WTC11 (cell line): ENCODE measurements at places on chromosomes 6 and 20. TPM values are rescaled to one million over a fixed set of nuclear protein-coding genes. Genes with fewer than 3 reads are reported as not detected.

GRCh38 chr20:35823147-35823546, 51.3 kb downstream of the PHF20 start:
- H3K4me3 ChIP-seq = no peak overlapping the region
- DNase-seq = no peak
- no peaks in the 10 kb centered on the region for H3K4me1 ChIP-seq
- no peaks in the 10 kb centered on the region for H3K27me3 ChIP-seq
- H3K36me3 ChIP-seq = peaks cover 17% of the 10 kb centered on the region

LAMA5 gene
- total RNA-seq = 298 to 329 TPM (median 323 TPM) in 3 replicates

SLC17A2 gene
- not detected in 3 replicates for total RNA-seq

GRCh38 chr20:32962053-32962452, 42.2 kb downstream of the SUN5 start:
- H3K36me3 ChIP-seq = peaks cover 10% of the 10 kb centered on the region
- no peak for DNase-seq
- peaks cover 6% of the 10 kb centered on the region for H3K4me1 ChIP-seq
- no peak overlapping the region for H3K27ac ChIP-seq

DNA sequence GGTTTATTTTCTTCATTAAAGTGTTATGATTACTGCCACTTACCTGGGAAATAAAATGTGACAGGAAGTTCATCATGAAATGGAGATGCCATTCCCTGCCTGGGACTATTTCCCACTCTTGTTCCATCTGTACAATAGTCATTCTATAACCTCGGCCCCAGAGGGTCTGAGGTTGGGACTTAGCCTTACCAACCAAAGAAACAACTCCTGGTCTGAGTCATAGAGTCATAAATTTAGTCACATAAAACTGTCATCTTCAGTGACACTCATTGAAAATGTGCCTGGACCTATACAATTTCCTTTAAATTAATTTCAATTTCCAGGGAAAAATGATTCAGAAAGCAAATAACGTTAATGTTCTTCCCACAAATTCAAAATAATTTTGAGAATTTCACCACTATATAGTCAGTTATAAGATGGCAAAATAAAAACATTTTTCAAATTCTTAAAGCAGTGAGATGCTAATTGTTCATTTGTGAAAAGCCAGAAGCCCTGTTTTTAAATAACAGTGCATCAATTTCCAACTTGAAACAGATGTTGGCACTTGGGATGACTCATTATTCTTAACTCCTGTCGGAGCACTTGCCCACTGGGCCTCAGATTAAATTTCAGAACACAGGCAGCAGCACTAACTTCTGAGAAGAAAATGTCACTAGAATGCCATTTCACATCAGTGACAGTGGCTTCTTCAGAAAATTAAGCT, 201.2 kb upstream of the SMLR1 start:
- H3K27me3 ChIP-seq = no peaks in the 10 kb centered on the region
- H3K4me1 ChIP-seq = peaks cover 9% of the 10 kb centered on the region
- no peak for DNase-seq
- H3K36me3 ChIP-seq = no peaks in the 10 kb centered on the region
- H3K4me3 ChIP-seq = no peak overlapping the region

- DNase-seq = no peak
- H3K4me1 ChIP-seq = no peaks in the 10 kb centered on the region
- H3K4me3 ChIP-seq = no peak overlapping the region
- no peaks in the 10 kb centered on the region for H3K27me3 ChIP-seq
Observed at GRCh38 chr6:153092082-153093013, 38.7 kb downstream of the RGS17 start.

CD93 gene
- 0.05 to 0.21 TPM (median 0.09 TPM) in 3 replicates for total RNA-seq

DNA sequence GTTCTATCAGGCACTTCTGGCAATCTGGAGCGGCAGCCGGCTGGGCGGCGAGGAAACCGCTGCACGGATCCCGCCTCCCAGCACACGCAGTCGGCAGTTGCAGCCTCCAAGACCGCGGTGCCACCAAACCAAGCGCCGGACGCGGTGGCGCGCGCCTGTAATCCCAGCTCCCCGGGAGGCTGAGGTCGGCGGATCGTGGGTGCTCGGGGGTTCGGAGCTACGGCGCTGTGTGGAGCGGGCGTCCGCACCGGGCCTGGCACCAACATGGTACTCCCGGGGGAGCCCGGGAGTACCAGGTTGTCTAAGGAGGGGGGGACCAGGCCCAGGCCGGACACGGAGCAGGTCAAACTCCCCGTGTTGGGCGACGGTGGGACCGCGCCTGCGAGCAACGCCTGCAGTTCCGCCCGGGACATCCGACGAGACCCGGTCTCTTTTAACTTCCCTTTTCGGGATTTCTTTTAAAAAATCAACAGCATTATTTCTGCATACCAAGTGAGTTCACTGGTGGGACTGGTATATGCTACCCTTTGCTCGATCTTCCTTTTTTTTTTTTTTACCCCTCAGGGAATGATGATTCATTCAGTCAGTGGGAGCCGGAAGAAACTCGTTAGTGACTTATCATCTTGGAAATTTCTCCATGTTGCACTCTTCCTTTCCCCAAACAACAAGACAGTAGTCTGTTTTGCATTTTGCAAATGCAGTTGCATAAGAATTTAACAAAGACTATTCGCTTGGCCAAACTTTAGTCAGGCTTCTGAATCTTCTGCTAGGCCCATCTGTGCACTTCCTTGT, 27.6 kb downstream of the ZNF311 start:
- peaks cover 39% of the 10 kb centered on the region for H3K4me1 ChIP-seq
- peak overlapping the region; percentile 75 for H3K4me3 ChIP-seq
- peaks cover 2% of the 10 kb centered on the region; the same call in 1 of the 2 replicates for H3K36me3 ChIP-seq
- DNase-seq = peak; percentile 47
- H3K27ac ChIP-seq = peak overlapping the region; percentile 67

GRCh38 chr20:52681288-52681687, 290.9 kb upstream of the TSHZ2 start:
- no peaks in the 10 kb centered on the region for H3K36me3 ChIP-seq
- H3K4me1 ChIP-seq = peaks cover 26% of the 10 kb centered on the region
- H3K4me3 ChIP-seq = no peak overlapping the region

RBL1 gene
- 10.5 to 13.2 TPM (median 11.1 TPM) in 3 replicates for total RNA-seq

NXT1 gene
- 18.5 to 19.5 TPM (median 18.8 TPM) in 3 replicates for total RNA-seq

- H3K27me3 ChIP-seq = no peaks in the 10 kb centered on the region
- no peak for DNase-seq
- H3K4me3 ChIP-seq = no peak overlapping the region
- H3K4me1 ChIP-seq = peaks cover 40% of the 10 kb centered on the region
- H3K36me3 ChIP-seq = peaks cover 48% of the 10 kb centered on the region
Observed at GRCh38 chr6:4950076-4950475, 53.8 kb downstream of the RPP40 start.

GRCh38 chr20:40646361-40646760, 42.7 kb downstream of the MAFB start:
- DNase-seq = no peak
- no peak overlapping the region for H3K27ac ChIP-seq
- H3K36me3 ChIP-seq = no peaks in the 10 kb centered on the region
- peaks cover 11% of the 10 kb centered on the region for H3K4me1 ChIP-seq
- H3K4me3 ChIP-seq = no peak overlapping the region

DNA sequence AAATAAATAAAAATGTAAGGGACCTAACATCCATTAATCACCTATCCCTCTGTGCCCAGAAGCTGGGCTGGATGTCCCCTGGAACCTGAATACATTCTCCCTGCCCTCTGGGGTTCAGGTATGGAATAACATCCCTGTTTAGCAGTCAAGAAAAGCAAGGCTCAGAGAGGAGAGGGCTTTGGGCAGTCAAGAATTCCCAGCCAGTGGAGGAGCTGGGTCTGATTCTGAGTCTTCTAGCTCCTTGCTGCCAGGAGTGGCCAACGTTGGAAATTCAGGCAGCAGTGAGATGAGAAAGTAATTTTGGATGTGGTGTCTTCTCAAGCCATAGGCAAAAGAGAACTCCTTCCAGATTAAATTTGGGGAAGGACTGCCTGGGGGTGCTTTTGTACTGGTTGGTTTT, 42.6 kb upstream of the ZNFX1 start:
- peaks cover 54% of the 10 kb centered on the region for H3K27me3 ChIP-seq
- H3K27ac ChIP-seq = no peak overlapping the region
- peaks cover 25% of the 10 kb centered on the region for H3K4me1 ChIP-seq
- no peaks in the 10 kb centered on the region for H3K36me3 ChIP-seq

- peak overlapping the region; percentile 23; the same call in 1 of the 2 replicates for H3K27ac ChIP-seq
- peaks cover 30% of the 10 kb centered on the region for H3K36me3 ChIP-seq
Observed at GRCh38 chr20:16528078-16528477, 45.2 kb downstream of the KIF16B start.

DNA sequence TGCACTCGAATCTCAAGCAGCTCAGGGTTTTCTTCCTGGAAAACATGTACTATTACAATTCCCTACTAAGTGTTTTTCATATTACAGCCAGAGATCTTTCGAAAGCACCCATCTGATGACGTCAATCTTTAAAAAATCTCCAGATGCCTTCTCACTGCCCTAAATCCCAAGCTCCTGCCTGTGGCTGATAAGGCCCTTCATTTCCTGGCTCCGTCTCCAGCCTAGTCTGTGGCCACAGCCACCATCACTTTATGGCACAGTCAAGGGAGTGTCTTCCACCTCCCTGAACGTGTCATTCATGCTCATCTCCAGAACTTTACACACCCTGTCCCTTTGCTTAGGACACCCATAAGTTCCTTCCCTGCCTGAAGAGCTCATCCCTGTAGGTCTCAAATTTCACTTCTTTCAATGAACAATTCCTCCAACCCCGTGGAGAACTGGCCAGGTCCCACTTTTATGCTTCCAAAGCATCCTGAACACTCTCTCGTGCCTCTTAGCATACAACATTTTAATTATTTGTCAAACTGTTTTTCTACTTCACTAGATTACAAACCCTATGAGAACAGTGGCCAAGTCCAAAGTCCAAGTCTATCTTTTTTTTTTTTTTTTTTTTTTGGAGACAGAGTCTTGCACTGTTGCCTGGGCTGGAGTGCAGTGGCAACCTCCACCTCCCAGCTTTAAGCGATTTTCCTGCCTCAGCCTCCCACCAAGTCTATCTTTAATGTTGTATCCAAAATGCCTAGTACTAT, 106.1 kb upstream of the AGPAT4 start:
- no peaks in the 10 kb centered on the region for H3K27me3 ChIP-seq
- no peak overlapping the region for H3K27ac ChIP-seq
- DNase-seq = no peak
- peaks cover 4% of the 10 kb centered on the region for H3K4me1 ChIP-seq
- H3K4me3 ChIP-seq = no peak overlapping the region
- no peaks in the 10 kb centered on the region for H3K36me3 ChIP-seq

DNA sequence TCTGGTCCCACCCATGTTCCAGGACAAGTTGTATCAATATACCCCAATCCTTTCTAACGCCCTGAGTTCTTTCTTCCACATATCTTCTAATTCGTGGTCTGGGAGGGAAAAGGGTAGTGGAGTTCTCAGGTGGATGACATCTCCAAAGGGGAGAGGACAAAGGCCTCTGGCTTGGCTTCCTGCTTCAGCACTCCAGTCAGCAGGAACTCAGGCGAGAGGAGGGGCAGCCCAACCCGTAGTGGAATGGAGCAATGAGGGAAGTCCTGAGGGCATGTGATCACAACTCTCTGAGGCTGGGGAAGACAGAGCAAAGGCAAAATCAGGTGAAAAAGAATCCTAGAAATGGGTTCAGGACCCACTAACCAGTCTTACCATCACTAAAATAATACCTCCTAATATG, 9.6 kb upstream of the NRM start:
- peaks cover 5% of the 10 kb centered on the region for H3K4me1 ChIP-seq
- H3K36me3 ChIP-seq = peaks cover 45% of the 10 kb centered on the region
- H3K27me3 ChIP-seq = no peaks in the 10 kb centered on the region; the same call in 1 of the 2 replicates
- no peak overlapping the region; the same call in 1 of the 2 replicates for H3K27ac ChIP-seq
- no peak overlapping the region for H3K4me3 ChIP-seq

DNA sequence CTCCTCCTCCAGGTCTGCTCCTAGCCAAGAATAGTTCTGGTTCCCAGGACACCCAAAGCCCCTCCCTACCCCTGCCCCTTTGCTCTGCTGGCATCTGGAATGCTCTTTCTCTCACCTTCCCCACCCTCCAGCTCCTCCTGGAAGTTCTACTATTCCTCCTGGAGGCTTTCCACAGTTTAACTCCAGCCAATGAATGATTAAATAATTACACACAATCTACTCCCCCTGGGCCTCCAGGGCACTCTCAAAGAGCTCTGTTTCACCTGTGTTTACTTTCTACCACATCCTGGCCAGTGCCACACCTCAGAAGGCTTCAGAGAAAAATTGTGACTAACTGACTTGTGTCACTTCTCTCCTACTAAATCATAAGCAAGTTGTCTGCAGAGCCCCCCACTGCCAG, 36.2 kb downstream of the GCM1 start:
- DNase-seq = no peak
- H3K36me3 ChIP-seq = peaks cover 6% of the 10 kb centered on the region
- 0 out of 2 replicates have a peak overlapping the region, but pooled peaks have one; percentile 12 for H3K27ac ChIP-seq
- peaks cover 2% of the 10 kb centered on the region; the same call in 1 of the 2 replicates for H3K4me1 ChIP-seq

RAET1L gene
- total RNA-seq = not detected in 3 replicates

DNA sequence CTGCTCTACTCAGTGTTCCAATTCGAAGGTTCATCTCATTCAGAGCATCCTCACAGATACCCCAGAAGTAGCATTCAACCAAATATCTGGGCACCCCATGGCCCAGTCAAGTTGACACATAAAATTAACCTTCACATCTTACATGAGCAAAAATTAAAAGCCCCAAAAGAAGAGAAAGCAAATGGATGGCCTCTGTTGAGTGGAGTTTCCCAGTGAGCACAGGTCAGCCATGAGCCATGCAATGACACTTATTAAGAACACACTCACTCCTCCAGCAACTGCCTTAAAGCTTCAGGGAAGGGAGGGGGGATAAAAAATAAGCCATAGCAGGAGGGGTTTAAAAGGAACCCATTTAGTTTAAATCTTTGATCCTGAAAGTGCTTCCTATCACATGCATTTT, 14.6 kb upstream of the THBS2 start:
- DNase-seq = no peak
- H3K36me3 ChIP-seq = peaks cover 16% of the 10 kb centered on the region
- H3K27me3 ChIP-seq = peaks cover 5% of the 10 kb centered on the region

PRR18 gene
- 0.16 to 0.52 TPM (median 0.39 TPM) in 3 replicates for total RNA-seq

DNA sequence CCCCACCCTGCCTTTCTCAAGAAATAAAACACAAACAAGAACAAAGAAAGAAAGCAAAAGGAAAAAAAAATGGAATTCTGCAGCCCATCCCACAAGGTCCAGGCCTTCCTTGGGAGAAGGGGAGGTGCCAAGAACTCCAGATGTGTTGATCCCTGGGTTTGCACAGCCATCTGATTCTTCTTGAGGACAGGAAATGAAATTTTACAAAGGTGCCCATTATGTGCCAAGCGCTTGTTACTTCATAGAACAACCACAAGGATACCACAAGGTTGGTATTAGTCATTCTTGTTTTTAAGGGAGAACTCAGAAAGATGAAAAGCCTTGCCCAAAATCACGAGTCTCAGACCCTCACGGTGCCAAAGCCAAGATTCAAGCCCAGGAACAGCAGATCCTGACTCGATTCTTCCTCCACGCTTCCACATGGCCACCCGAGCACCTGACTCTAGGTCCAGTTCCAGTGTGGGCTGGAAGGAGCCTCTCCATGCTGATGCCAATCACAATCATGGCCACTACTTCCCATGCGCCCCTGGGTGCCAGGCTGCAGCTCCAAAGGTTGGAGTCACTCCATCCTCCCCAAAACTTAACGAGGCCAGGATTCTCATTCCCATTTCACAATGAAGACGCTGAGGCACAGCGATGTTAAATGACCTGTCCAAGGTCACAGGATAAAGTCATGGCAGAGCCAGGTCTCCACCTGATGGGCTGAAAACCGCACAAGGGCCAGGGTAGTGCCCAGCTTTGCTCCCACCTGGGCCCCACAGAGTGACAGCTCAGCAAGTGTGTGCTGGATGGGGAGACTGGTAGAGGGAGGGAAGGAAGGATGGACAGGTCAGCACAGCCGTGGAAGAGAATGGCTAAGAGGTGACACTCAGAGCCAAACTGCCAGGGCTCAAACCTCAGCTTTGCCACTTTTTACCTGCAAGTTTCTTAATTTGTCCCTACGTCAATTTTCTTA, 66.7 kb upstream of the TOP1 start:
- H3K27me3 ChIP-seq = no peaks in the 10 kb centered on the region
- H3K4me1 ChIP-seq = 0 out of 2 replicates have a peak, but pooled peaks cover 2% of the 10 kb centered on the region
- no peak overlapping the region for H3K4me3 ChIP-seq
- H3K27ac ChIP-seq = no peak overlapping the region
- H3K36me3 ChIP-seq = no peaks in the 10 kb centered on the region

CTSA gene
- 44.2 to 48.3 TPM (median 47.2 TPM) in 3 replicates for total RNA-seq

PRSS16 gene
- 18.5 to 21.1 TPM (median 19.3 TPM) in 3 replicates for total RNA-seq
